ENCODE measurements at places on chromosomes 13 and 19.

- DNase-seq, result no peak
Observed at GRCh38 chr19:34276614-34277013, 22.3 kb downstream of the GARRE1 start.

GRCh38 chr19:1489463-1490310, 463 bp downstream of the PCSK4 start:
- DNase-seq, result no peak

DNA sequence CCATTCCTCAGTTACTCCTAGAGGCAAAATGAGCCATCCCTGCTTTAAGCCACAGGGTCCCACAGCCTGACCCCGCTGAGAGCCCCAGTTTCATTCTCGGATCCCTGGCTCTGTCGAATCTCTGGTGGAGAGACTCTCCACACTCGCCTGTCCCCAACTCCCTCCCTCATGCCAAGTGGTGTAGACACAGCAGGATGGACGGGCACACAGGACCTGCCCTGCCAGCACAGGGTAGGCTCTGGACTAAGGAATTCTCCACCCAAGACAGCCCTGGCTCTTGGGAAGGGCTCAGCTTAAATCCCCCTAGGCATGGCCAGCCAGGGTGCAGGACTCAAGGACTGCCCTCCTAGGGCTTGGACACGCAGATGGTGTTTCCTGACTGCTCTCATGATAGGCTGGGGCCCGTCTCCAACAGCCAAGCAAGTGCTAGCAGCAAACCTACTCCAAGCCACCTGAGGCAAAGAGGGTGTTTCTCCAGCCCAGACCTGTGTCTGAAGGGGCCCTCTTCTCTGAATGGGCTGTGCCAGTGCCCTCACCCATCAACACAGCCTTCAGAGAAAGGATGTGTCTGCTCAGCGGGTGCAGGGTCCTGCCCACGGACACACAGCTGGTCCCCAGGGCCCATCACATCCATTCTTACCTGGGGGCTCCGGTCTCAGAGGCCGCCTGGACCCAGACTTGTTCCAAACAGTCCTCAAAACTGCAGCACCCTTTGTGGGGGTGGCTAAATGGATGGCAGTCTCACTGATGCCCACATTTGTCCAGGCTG, 65.3 kb downstream of the PEPD start:
- DNase-seq, result no peak

DNA sequence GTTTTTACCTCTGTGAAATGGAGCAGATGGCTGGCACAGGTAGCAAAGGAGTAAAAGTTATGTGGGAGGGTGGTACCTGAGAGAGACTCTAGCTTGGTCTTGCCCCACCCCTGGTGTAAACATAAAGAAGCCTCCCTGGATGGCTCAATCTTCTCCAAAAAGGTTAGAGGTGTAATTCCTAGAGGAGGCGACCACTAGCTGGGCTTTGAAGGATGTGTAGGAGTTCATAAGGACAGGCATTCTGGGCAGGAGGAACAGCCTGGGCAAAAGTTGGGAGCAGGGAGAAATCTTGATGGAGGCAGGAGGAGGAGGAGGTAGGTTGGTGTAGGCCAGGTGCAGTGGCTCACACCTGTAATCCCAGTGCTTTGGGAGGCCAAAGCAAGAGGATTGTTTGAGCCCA, 7.8 kb upstream of the ICAM4 start:
- no peak for DNase-seq

DNA sequence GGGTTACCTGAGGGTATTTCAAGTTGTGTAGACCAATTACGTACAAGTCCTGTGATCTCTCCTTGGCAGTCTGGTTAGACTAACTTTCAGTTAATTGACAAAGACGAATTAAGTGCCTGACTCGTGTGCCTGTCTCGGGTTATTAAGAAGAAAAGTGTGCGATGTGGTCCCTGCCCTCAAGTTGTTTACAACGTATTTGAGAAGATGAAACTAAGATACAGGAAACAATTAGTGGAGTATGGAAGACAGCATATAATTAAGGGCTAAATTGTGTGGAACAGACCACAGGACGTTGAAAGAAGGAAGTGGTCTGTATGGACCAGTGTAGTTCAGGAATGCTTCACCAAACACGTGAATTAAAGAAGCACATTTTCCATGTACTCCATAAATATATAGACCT, 49.2 kb downstream of the KLF5 start:
- no peak for DNase-seq

DNA sequence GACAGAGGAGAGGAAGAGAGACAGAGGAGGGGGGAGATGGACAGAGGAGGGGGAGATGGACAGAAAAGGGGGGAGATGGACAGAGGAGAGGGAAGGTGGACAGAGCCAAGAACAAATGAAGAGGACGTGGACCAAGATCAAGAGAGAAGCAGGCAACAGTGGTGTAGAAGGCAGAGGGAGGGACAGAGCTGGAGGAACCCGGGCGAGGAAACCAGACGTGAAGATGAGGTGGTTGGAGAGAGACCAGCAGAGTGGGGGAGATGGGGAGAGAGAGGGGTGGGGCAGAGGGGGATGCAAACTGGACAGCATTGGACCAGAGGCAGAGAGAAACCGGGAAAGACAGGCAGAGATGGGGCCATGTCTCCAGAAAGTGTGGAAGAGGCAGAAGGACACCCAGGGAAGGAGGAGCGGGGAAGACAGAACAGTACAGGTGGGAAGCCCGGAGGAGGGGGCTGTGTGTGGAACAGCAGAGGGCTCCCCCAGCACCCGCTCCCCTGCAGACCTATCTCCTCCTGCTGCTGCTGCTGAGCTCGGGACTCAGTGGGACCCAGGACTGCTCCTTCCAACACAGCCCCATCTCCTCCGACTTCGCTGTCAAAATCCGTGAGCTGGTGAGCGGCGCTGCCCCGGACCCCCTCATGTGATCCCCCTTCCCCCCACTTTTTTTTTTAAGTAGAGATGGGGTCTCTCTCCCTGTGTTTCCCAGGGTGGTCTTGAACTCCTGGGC, 1.3 kb downstream of the FLT3LG start:
- no peak for DNase-seq

GRCh38 chr19:33220115-33220514, 5.5 kb downstream of the SLC7A10 start:
- DNase-seq, result no peak

DNA sequence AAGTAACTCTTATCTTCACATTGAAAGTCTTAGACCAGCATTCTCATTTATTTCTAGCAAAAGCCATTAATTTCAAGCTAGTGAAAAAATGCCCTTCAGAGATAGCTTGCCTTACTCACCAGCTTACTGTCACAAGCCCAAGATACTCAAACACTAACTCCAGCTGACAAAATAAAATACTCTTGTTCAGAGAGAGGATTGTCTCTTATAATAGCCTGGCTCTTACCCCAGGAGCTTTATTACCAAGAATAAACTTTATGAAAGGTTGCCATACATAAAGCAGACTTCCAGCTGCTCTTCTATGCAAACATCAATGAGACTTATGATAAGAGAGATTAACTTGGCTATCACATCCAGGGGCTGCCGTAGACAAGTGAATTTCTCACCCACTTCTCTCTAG, 53.6 kb downstream of the XPO4 start:
- no peak for DNase-seq

GRCh38 chr13:104526561-104526960, 1460.3 kb upstream of the SLC10A2 start:
- no peak for DNase-seq

DNA sequence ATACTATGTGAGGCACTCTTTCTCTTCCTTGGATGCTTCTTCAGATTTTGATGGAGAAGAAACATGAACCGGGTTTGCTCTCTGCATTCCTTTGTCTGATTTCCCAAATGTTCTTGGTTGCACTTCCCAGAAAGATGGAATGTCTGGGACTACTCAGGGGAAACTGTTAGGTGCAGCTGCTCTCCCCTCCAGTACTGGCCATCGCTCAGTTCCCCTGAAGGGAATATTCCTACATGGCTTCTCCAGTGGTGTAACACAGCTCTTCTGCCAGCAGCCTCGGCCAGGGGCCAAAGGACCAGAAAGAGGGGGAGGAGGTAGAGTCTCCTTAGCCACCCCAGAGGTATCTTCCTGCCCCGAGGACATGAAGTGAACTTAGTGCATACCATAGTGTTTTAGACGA, 33.5 kb upstream of the SPRY2 start:
- no peak for DNase-seq

DNA sequence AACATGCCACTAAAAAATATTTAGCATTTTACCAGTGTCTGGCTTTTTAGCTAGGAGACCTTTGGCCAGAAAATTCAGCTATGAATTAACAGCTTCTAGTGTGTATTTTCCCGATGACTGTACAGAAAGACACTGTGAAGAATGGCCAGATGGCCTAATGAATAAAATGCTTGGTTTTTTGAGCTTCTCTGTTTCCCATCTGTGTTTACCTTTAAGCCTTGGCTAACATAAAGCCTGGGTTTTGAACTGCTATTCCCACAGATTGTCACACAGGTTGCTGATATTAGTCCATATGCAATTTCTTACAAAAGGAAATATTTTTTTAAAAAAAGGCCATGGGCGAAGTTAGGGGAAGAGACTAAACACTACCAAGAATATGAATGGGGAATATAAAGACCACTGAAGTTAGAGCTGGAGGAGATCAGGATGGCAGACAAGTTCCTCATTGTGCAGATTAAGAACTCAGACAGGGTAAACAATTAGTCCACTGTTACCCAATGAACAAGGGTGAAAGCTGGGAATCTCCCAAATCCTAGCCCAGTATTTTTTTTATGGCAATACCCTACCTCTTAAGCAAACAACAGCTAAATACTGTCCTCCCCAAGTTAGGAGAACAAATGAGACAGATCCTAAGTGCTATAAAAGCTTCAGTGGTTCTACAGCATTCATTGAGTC, 95.1 kb downstream of the DCT start:
- no peak for DNase-seq

GRCh38 chr13:79405501-79405830, 589 bp downstream of the RBM26 start:
- DNase-seq, result peak; percentile 17

- DNase-seq, result no peak
Observed at GRCh38 chr13:92225861-92226260, 827.4 kb downstream of the GPC5 start.

DNA sequence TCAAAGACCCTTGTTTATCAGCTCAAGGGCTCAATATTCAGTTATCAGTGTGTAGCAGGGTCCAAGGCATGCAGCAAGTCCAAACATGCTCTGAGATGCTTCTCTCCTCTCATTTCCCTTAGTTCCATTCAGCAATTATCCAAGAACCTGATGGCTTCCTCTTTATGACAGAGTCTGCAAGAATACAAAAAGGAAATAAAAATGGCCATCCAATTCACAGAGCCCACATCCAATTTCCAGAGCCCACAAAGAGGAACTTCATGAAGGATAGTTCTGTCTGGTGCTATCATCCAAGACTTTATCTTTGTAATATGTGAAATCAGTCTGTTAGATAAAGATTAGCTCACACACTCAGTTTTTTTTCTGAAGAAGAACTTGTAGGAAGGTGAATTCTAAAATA, 217.2 kb downstream of the LACC1 start:
- peak; percentile 68 for DNase-seq

- DNase-seq, result no peak
Observed at GRCh38 chr19:633786-634639, 676 bp upstream of the POLRMT start.

DNA sequence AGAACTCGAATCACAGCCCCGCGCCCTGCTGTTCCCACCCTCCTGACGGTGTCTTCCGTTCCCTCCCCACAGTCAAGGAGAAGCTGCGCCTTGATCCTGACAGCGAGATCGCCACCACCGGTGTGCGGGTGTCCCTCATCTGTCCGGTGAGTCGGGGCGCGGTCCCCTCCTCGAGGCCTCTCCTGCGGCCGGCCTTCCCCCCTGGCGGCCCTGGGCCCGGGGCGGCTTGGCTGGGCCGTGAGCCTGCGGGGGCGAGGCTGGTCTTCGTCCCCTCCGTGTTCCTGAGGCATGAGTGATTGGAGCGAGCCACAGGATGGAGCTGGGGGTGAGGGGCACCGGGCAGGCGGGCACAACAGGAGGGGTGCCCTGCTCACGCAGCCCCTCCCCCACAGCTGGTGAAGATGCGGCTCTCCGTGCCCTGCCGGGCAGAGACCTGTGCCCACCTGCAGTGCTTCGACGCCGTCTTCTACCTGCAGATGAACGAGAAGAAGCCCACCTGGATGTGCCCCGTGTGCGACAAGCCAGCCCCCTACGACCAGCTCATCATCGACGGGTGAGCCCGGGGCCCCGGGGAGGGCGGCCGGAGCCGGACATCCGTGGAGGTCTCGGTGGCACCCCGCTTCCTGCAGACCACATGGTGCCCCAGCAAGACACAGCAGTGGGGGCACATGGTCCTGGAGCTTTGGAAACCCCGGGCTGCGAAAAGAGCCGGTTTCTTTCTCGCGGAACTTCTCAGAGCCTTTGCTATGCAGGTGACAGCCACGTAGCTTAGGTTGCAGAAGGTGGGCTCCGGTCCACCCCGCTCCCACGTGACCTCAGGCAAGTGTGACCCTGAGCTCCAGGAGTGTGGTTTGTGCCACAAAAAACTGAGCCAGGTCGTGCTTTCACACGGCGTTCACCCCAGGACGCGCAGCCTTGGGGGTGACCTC, 25.8 kb downstream of the PIAS4 start:
- DNase-seq, result no peak

DNA sequence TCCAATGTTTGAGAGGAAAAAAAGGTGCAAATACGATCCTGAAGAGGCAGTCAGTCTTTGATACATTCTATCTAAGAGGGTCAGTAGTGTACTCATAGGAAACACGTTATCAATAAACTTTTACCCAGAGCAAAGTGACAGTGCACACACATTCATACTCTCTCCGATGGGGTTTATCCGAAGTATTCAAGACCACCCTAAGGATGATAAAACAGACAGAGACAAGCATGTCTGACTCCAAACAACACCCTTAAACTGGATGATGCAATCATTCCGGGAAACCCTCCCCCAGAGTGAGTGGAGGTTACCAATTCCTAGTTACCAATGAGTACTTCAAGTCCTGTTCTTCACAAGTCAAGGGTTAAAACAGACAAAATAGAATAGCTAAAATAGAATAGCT, 79.1 kb downstream of the DNAJC3 start:
- no peak for DNase-seq

DNA sequence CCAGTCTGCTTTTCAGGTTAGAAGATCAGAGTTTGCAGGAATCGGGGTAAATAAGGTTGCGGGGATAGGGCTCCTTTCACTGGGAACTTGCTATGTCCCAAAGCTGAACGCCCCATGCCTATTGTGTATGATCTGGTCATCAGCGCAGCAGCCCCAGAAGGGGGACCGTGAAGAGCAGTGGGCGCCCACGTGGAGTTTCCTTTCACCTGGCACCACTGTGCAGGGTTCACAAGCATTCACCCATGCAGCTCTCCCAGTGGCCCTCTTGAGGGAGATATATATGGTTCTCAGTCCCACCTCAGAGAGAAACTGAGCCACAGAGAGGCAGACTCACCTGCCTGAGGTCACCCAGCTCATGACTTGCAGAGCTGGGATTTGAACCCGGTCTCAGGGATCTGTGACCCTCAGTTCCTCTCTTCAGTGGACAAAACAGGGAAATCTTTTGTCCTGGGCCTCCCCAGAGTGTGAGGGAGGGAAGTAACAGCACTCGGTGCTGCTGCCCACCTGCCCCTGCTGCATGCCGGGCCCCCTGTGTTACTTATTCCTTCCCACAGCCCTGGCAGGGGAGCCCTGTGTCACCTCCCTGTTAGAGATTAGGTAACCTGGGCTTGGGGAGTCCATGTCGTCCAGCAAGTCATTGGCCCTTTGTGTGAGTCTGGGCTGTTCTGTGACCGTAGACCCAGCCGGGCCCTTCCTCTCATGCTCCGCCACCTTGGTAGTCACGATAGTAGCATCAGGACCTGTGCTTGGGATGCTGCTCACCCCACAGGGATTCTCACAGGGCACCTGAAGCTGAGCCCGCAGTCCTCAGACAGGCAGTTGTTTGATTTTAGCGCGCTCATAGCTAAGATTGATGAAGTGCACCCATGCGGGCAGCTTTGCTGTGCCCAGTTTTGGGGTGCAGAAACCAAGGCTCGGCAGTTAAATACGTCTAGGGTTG, 27.9 kb downstream of the PPP5C start:
- no peak for DNase-seq

Measured in inflammatory macrophage (primary cell).